ENCODE measurements at places on chromosomes 1 and 21. TPM values are rescaled to one million over a fixed set of nuclear protein-coding genes. Genes with fewer than 3 reads are reported as not detected.
A peak's percentile ranks its signal among the peaks of the same experiment; 100 is the strongest.

DNA sequence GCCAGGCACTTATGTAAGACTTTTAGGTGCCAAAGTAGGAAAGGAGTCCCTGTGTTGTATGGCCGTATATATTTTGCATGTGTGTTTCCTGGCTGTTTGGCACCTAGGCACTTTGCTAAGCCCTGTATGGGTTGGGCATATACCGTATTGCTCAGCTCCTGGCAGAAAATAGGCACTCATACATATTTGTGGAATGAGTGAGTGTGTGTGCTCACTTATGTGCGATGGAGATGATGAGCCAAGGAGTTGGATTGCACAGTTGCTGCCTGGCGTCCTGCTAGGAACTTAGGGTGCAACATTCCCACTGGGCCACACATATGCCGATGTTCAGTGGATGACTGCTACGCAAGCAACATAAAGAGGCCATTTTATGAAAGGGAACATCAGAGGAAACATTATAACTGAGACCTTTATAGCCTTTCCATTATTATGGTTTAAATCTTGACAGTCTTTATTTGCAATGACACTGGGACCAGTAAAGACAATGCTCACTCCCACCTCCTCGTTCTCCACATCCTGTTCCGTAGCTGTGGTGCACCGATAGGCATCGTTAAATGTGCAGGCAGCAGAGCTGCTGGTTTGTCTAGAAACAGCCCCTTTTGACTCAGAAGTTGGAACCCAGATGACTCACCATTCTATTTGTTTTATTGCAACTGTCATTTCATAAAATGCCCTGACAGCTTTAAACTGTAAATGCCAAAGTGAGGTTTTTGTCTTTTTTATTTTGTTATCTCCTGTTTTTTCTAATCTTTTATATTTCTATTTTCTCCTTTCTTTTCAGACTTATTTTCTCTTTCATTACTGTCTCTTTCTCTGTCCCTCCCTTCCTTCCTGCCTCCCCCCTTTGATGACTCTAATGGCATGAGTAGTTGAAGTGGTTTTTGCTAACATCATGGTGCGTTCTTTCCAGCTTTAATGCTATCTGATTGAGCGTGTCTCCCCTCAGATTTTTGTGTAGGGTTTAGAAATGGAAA, 36.1 kb downstream of the PEX14 start:
- DNase-seq, result peak; percentile 92

GRCh38 chr21:36109868-36110267, 25.0 kb upstream of the CBR3 start:
- DNase-seq, result no peak

GRCh38 chr1:228902781-228903433, 167.6 kb downstream of the RHOU start:
- DNase-seq, result no peak

- no peak for DNase-seq
Observed at GRCh38 chr1:223704921-223705878, 7.1 kb upstream of the CAPN2 start.

DNA sequence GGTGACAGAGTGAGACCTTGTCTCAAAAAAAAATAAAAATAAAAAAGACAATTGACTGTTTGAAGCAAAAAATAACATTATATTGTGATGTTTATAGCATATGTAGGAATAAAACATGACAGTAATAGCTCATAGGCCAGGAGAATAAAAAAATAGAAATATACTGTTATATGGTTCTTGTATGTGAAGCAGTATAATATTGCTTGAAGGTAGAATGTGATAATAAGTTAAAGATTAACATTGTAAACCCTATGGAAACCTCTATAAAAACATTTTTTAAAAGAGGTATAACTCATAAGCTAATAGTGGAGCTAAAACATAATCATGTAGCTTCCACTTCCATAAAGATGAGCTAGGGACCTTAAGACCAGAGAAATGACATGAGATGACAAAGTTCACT, 23.5 kb downstream of the GJA4 start:
- DNase-seq, result no peak

PCP4L1 gene
- 0.22 TPM for total RNA-seq

- no peak for DNase-seq
Observed at GRCh38 chr1:102897557-102897956, 210.8 kb downstream of the COL11A1 start.

DNA sequence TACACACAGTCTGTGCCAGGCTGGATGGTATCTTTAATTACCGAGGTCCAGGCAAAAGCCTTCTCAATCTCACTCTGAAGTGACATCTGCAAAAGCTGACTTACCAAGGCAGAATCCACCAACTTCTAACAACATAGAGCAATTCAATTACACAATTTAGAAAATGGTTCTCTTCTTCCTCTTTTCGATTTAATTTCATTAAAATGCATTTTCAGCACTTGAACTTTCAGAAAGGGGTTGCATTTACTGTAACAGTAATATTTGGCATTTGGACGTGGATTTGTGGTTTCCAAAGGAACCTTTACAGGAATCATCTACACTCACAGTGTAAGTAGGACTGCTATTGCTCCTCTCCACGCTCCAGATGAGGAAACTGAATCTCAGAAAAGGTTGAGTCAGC, 53.3 kb downstream of the ERO1B start:
- no peak for DNase-seq

DNA sequence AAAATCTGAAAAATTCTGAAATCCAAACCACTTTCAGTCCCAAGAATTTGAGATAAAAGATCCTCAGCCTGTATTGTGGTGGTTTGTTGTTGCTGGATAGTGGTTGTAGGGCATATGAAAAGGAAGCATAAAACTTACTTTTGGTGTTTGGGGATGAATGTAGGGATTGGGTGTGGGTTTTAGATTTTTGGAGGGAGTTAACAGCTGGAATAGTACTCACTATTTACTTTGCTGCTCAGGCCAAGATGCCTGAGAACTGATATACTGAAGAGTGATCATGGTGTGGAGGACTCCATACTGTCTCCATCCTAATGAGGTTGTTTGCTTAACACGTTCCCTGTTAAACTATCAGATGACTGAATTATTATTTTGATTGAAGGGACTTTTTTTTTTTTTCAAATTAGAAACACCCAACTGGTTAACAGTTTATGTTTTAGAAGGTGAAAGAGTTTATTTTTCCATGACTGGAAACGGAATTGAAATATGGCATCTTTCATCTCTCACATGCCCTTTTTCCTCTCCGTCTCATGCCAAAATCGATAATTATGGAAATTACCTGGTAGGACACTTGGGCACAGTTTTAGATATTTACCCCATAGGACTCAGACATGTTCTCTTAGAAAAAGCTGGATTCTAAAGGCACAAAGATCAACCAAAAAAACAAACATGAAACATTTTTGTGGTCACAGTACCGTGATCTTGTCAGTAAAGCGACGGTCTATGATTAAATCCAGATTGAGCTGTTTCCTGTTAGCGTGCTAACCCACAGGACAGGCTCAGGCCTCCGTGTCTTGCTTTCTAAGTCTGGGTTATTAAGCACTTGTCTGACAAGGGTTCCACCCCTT, 37.3 kb downstream of the RGL1 start:
- peak; percentile 51 for DNase-seq

GRCh38 chr1:210627755-210628154, 299.1 kb downstream of the HHAT start:
- DNase-seq, result no peak

GRCh38 chr1:223344491-223344890, 19.5 kb downstream of the SUSD4 start:
- DNase-seq, result no peak

DNA sequence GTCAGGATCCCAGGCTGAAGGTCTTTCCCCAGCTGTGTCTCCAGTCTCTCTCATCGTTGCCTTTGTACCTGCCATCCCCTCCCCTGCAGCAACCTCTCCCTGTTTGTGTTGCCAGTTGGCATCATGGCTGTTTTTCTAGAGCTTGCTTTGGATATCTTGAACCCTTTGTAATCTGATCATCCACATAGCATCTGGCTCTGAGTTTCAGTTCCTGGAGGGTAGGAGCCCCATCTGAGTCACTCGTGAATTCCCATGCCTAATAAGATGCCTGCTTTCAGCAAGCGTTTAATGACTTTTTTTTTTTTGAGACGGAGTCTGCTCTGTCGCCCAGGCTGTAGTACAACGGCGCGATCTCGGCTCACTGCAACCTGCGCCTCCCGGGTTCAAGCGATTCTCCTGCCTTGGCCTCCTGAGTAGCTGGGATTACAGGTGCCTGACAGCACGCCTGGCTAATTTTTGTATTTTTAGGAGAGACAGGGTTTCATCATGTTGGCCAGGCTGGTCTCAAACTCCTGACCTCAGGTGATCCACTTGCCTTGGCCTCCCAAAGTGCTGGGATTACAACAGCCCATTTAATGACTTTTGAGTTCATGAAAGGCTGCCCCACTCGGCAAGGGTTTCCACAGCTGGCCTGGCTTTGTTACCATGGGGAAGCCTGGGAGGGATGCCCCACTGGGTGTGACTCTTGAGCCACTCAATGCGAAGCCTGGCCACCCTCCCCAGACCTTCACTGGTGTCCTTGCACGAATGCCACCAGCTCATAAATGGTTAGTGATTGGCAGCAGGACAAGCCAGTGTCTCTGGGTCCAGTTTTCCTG, 11.9 kb downstream of the ALPL start:
- no peak for DNase-seq

S100A9 gene
- not detected for total RNA-seq

- no peak for DNase-seq
Observed at GRCh38 chr1:168835176-168835575, 106.2 kb upstream of the DPT start.

FBXO2 gene
- 1.8 TPM for total RNA-seq

NEGR1 gene
- not detected for total RNA-seq

GRCh38 chr1:103461161-103462105, 64.1 kb upstream of the RNPC3 start:
- DNase-seq, result no peak

FGR gene
- 0.24 TPM for total RNA-seq

- no peak for DNase-seq
Observed at GRCh38 chr1:209511169-209511568, 72.3 kb upstream of the CAMK1G start.

TATDN3 gene
- 20.7 TPM for total RNA-seq

C1orf94 gene
- not detected for total RNA-seq

DNA sequence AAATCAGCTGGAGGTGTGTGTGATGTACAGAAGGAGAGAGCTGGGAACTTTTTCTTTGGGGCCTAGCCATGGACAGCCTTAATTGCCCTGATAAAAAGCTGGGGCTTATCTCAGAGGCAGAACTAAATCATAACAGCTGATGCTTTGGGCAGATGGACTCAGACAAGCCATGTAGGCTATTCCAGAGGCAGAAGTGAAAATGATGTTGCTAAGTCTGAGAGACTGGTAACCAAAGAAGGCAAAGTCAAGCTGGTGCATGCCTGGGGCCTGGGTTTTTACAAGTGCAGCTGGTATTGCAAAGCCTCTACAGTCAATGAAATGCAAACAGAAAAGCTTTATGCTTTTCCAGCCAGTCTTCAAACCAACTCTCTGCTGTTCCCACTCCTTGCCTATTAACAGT, 39.0 kb upstream of the LMX1A start:
- DNase-seq, result no peak

DNA sequence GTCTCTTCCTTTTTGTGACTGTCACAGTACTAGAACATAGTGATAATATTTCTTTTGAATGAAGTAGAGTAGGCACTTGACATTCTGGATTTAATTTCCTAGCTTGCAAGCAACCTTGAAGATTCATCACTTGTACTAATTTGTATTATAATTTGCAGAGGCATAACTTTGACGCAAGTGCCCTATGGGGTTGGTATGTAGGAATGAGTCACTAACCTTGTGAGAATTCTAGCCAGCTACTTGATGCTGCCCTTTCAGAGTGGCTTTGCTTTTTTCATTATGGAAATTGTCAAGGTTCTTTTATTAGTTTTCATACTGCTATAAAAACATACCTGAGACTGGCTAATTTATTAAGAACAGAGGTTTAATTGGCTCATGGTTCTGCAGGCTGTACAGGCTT, 13.7 kb upstream of the DPH5 start:
- DNase-seq, result no peak

- no peak for DNase-seq
Observed at GRCh38 chr1:77940921-77941570, 37.8 kb downstream of the FUBP1 start.

GRCh38 chr1:11414926-11415538, 63.9 kb upstream of the DISP3 start:
- no peak for DNase-seq

- DNase-seq, result no peak
Observed at GRCh38 chr21:43684424-43684823, 25.1 kb downstream of the RRP1B start.

GRCh38 chr1:234515411-234515810, 36.4 kb upstream of the TARBP1 start:
- no peak for DNase-seq

GRCh38 chr1:3690282-3691065, 38.2 kb downstream of the TP73 start:
- no peak for DNase-seq

COL24A1 gene
- total RNA-seq, result not detected

- DNase-seq, result peak; percentile 63
Observed at GRCh38 chr1:99685516-99686180, 39.7 kb downstream of the PALMD start.

DNA sequence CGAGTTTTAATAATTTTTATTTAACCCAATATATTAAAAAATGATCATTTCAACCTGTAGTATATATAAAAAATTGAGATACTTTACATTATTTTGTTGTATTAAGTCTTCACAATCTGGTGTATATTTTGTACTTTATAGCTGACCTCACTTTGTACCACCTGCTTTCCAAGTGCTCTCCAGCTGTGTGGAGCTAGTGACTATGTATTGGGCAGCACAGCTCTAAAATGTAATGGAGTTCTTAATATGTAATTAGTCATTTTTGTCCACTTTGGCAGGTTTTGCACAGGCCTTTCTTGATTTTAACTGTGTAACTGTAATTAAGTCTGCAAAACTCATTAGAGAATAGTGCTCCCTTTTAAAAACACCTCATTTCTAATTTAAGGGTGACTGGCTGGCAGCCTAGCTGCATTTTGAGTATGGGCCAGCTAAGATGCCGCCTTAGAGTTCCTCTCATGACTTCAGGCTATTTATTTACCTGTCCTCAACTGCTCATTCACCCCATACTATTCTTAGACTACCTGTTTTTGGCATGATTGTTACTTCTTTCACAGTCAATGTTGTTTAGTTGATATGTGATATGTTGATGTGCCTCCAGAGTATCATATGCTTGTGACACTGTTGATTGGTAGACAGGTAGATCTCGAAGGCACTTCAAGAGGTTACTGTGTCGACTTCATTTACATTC, 43.2 kb downstream of the ZYG11B start:
- no peak for DNase-seq

GRCh38 chr1:235012436-235013210, 116.0 kb downstream of the TOMM20 start:
- no peak for DNase-seq

DNA sequence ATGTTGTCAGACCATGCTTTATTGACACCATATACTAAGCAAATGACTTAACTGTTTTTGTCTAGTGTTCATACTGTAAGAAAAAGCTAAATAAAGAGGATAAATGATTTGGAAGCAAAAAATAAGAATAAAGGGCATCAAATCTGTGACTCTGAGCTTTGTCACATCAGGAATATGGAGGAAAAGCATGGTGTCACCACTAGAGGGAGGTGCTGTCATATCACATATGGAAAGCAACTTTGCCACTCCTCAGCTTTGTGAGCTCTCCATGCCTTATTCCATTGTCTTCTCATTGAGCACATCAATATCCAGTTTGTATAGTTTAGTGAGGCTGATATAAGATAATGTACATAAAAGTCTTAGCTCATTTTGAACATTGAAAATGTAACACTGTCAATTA, 20.8 kb upstream of the GBP1 start:
- DNase-seq, result peak; percentile 43

LRRC71 gene
- not detected for total RNA-seq

- DNase-seq, result no peak
Observed at GRCh38 chr1:10881046-10881445, 84.6 kb upstream of the CASZ1 start.

Data from activated CD4-positive, alpha-beta memory T cell treated with anti-CD3 and anti-CD28 coated beads for 36 hours (primary cell).